Immature natural killer cell (primary cell): ENCODE measurements at places on chromosomes 1 and 21. TPM values are rescaled to one million over a fixed set of nuclear protein-coding genes. Genes with fewer than 3 reads are reported as not detected.

The TNFAIP8L2 gene
- polyA plus RNA-seq: 69.2 TPM

The SLC6A17 gene
- polyA plus RNA-seq: not detected

The SAMSN1 gene
- 19.6 TPM for polyA plus RNA-seq

The ZMPSTE24 gene
- 41.0 TPM for polyA plus RNA-seq

The PCBP3 gene
- not detected for polyA plus RNA-seq

The ID3 gene
- polyA plus RNA-seq: not detected

The HCRTR1 gene
- polyA plus RNA-seq: not detected

DNA sequence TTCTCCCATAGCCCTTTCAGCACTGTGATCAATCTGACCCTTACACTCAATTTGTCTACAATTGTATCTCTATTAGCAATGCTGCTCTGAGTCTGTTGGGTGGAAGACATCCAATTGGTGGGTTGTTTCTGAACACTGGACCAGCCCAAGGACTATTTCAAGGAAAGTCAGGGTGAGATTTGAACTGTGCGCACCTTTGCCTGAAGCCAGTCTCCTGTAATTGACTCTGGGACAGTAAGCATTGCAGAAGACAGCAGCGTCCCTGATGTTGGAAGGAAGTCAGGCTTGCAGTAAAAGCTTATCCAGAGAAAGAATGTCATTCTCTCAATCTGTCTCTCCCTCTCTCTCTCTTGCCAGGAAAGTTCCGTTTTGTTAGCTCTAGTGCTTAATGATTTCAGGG is 233.9 kb downstream of the KIF26B start:
- no peak for DNase-seq
- peaks cover 3% of the 10 kb centered on the region for H3K27me3 ChIP-seq
- H3K4me3 ChIP-seq: no peak overlapping the region

GRCh38 chr1:235866205-235866912 is at the start of gene LYST:
Gene LYST (minus strand): TSS chr1:235866906. CDS start chr1:235830417, 36,489 bp downstream.
- H3K36me3 ChIP-seq: no peaks in the 10 kb centered on the region
- H3K4me1 ChIP-seq: peaks cover 66% of the 10 kb centered on the region
- H3K4me3 ChIP-seq: peak within 1 kb of the TSS; percentile 97
- H3K27me3 ChIP-seq: peaks cover 35% of the 10 kb centered on the region

GRCh38 chr1:155182052-155182550 is 8.5 kb downstream of the TRIM46 start:
- H3K4me3 ChIP-seq: no peak overlapping the region
- no peaks in the 10 kb centered on the region for H3K27me3 ChIP-seq

DNA sequence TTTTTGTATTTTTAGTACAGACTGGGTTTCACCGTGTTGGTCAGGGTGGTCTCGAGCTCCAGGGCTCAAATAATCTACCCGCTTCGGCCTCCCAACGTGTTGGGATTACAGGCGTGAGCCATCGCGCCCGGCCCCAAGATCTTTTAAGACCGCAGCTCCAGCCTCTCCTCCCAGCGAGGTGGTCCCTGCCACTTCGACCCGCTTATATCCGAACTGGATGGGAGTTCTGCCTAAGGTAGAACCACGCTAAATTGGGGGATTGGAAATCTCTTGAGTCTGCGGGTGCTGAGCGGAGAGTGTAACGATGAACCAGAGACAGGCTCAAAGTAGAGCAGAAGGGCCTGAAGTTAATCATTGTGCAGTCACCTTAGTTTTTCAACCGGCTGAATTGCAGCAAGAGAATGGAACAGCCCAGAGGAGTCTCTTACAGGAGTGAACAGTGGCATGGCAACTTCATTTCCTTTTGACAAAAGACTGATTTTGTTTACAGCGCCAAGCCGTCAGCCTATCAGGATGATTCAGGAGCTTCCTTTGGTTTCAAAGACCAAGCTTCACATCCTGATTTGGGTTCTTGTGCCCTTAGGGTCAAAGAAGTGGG is 726 bp upstream of the CYB5R1 start:
- H3K4me1 ChIP-seq: peaks cover 18% of the 10 kb centered on the region
- DNase-seq: peak; percentile 21
- H3K27ac ChIP-seq: peak overlapping the region; percentile 87
- peaks cover 4% of the 10 kb centered on the region for H3K36me3 ChIP-seq
- H3K27me3 ChIP-seq: peaks cover 5% of the 10 kb centered on the region

DNA sequence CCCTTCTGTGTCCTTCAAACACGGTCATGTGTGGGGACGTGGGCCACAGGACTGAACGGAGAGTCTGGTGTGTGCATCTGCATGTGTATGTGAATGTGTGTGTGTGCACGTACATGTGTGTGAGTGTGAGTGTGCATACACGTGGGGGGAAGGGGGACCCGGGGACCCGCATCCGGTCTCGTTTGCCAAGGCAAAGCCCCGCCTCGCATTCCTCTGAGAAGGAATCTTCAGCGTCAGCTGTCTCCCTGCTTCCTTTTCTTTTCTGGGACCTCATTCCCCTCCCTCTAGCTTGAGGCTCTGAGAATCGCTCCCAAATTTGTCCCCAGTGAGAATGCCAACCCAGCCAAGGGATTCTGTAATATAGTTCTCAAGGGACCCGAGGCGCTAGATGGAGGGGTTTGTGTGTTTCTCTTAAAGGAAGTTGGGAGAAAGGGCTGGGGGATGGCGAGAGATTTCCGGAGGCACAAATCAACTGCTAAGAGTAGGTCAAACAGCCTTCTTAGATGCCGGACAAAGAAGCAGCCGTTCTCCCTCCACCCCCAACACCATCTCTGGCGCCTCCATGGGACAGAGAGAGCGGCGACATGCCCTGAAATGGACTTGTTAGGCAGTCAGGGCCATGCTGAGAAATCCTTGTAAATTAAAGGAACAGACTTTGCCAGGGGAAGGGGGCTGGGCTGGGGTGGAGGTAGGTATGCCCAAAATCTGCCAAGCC is 6.6 kb downstream of the IFFO2 start:
- peak overlapping the region; percentile 99 for H3K27ac ChIP-seq
- no peaks in the 10 kb centered on the region for H3K36me3 ChIP-seq
- H3K4me1 ChIP-seq: peaks cover 98% of the 10 kb centered on the region
- peaks cover 30% of the 10 kb centered on the region for H3K27me3 ChIP-seq
- H3K4me3 ChIP-seq: peak overlapping the region; percentile 88

DNA sequence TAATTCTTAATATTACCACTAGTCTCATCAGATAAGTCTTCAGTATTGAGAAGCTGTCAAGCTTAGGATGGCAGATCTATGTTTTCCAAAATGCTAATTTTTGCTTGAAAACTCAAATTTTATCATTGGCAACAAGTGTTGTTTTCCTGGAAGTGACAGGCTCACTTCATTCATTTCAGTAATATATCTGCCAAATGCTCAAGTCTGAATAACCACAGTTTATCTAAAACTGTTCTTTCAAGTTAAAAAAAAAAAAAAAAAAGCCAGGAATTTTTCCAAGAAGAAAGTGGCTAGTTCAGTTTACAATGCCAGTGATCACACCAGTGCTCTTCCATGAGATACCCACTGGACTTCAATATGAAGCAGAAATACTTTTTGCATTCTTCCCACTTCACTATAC is 20.6 kb downstream of the SMYD2 start:
- DNase-seq: no peak
- peaks cover 19% of the 10 kb centered on the region for H3K4me1 ChIP-seq
- H3K4me3 ChIP-seq: no peak overlapping the region
- H3K36me3 ChIP-seq: peaks cover 8% of the 10 kb centered on the region
- no peak overlapping the region for H3K27ac ChIP-seq
- H3K27me3 ChIP-seq: no peaks in the 10 kb centered on the region

- H3K27ac ChIP-seq: no peak overlapping the region
- DNase-seq: peak; percentile 14
- H3K27me3 ChIP-seq: peaks cover 3% of the 10 kb centered on the region
- no peaks in the 10 kb centered on the region for H3K4me1 ChIP-seq
- no peak overlapping the region for H3K4me3 ChIP-seq
- H3K36me3 ChIP-seq: no peaks in the 10 kb centered on the region
Observed at GRCh38 chr1:103948526-103948925, 198.8 kb downstream of the AMY1C start.

- H3K27me3 ChIP-seq: peaks cover 2% of the 10 kb centered on the region
- peak overlapping the region; percentile 77 for H3K27ac ChIP-seq
- H3K36me3 ChIP-seq: no peaks in the 10 kb centered on the region
- no peak overlapping the region for H3K4me3 ChIP-seq
Observed at GRCh38 chr1:204092632-204093420, 19.9 kb downstream of the SOX13 start.

- DNase-seq: no peak
- no peaks in the 10 kb centered on the region for H3K4me1 ChIP-seq
- H3K4me3 ChIP-seq: no peak overlapping the region
- no peaks in the 10 kb centered on the region for H3K27me3 ChIP-seq
Observed at GRCh38 chr1:67468066-67468718, 38.0 kb upstream of the SERBP1 start.

- no peak overlapping the region for H3K4me3 ChIP-seq
- H3K36me3 ChIP-seq: peaks cover 26% of the 10 kb centered on the region
- H3K27me3 ChIP-seq: no peaks in the 10 kb centered on the region
- peaks cover 11% of the 10 kb centered on the region for H3K4me1 ChIP-seq
Observed at GRCh38 chr1:40270152-40270834, 12.3 kb downstream of the ZMPSTE24 start.

DNA sequence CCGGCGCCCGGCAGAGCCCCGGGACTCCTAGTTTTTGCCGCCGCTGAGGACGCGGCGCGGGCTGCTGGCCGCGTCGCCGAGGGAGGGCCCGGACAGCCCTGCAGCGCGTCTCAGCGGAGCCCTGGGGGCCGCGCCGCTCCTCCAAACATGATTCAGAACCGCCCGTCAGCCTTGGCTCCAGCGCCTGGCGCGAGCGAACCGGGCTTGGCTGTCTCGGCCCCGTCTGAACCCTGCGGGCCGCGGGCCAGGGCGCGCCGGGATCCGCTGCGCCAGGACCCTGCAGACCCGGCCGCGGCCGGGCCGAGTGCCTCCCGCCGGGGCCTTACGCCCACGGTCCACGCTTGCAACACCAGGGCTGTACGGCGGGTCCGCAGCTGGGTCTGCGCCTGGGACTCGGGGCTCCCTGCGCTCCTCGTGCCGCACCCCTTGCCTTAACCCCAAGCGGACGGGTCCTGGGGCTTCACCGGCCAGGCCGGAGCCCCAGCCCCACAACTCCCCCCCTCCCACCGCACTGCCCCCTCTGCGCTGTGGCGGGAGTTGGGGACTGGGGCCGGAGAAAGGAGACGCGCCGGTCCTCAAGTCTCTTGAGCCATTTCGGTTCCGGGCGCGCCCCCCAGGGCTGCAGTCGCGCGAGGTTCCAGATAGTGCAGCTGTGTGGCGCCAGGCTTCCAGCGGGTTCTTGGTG is 48.4 kb upstream of the CD34 start:
- no peak overlapping the region for H3K4me3 ChIP-seq
- peaks cover 22% of the 10 kb centered on the region for H3K27me3 ChIP-seq
- no peaks in the 10 kb centered on the region for H3K36me3 ChIP-seq
- no peak overlapping the region for H3K27ac ChIP-seq

- peak; percentile 24 for DNase-seq
- peak overlapping the region; percentile 41 for H3K4me3 ChIP-seq
- peaks cover 49% of the 10 kb centered on the region for H3K4me1 ChIP-seq
- H3K36me3 ChIP-seq: no peaks in the 10 kb centered on the region
Observed at GRCh38 chr1:185561629-185562028, 172.6 kb upstream of the HMCN1 start.

DNA sequence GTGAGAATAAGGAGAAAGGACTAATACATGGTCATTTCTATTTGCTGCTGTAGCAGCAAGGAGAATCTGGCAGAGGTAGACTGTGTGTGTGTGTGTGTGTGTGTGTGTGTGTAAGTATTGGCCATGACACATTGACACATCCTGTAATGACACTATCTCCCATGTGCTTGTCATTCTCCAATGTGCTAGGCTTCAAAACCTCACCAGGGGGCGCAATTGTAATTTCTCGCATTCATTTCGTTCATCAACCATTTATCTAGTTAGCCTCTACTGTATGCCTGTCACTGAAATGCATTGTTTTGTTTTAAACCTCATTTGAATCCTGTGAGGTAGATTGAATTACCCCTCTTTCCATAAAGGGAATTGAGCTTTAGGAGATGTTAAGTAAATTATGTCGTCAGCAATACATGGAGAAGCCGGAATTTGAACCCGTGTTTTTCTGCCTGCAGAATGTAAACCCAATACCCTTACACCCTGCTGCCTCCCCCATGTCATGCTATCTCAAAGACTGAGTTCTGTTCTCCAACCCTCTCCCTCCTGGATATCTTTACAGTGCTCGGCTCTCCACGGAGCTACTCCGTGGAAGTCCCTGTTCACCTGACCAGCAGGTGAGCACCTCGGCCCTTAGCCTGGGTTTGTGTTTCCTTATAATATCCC is 100.8 kb downstream of the UCK2 start:
- H3K4me1 ChIP-seq: no peaks in the 10 kb centered on the region
- no peak overlapping the region for H3K4me3 ChIP-seq
- peak; percentile 9 for DNase-seq
- peaks cover 9% of the 10 kb centered on the region for H3K27me3 ChIP-seq
- no peaks in the 10 kb centered on the region for H3K36me3 ChIP-seq

DNA sequence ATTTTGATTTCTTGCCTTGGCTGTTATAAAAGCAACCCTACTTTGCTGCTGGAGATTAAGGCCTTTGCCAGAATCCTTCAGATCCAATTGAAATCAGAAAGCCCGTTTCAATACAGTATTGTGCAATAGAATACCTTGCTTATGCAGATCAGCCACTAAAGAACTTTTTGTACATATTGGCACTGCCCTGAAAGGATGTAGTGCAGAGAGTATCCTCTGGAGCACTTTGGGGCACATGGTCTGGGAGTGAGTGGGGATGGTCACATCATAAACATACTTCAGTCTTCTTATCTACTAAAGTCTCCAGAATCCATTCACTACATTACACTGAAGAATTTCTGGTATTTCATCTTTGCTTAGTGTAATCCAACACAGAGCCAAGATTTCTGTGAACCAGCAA is 189.0 kb downstream of the CENPF start:
- no peak overlapping the region for H3K27ac ChIP-seq
- no peak for DNase-seq
- H3K36me3 ChIP-seq: no peaks in the 10 kb centered on the region

- no peak overlapping the region for H3K4me3 ChIP-seq
- H3K4me1 ChIP-seq: no peaks in the 10 kb centered on the region
- H3K36me3 ChIP-seq: no peaks in the 10 kb centered on the region
- no peak for DNase-seq
- H3K27me3 ChIP-seq: peaks cover 2% of the 10 kb centered on the region
Observed at GRCh38 chr1:53525595-53525994, 66.4 kb downstream of the DMRTB1 start.

DNA sequence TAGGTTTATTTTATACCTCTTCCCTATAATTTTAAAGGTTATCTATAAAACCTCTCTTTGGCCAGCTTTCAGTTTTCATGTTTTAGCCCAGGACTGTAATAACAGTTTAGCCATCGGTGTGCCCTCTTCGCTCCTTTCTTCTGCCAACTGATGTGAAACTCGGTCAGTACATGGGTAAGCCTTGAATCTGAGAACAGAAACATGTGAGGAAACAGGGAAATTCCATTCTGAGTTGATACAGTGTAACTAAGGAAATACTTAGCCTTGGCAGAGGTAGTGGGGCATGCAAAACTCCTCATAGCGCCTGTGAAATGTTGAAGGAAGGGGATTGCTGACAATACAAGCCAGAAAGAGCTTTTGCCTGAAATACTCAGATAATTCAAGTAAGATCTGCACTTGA is 465.2 kb downstream of the NCAM2 start:
- H3K27ac ChIP-seq: no peak overlapping the region
- DNase-seq: no peak
- no peaks in the 10 kb centered on the region for H3K27me3 ChIP-seq
- H3K4me3 ChIP-seq: no peak overlapping the region
- H3K4me1 ChIP-seq: no peaks in the 10 kb centered on the region
